Spinal cord (tissue), 10 donors: ENCODE measurements at places on chromosomes 5 and 9. TPM values are rescaled to one million over a fixed set of nuclear protein-coding genes. Genes with fewer than 3 reads are reported as not detected.
A peak's percentile ranks its signal among the peaks of the same experiment; 100 is the strongest.

Gene PTPRD
- 131 TPM for polyA plus RNA-seq

DNA sequence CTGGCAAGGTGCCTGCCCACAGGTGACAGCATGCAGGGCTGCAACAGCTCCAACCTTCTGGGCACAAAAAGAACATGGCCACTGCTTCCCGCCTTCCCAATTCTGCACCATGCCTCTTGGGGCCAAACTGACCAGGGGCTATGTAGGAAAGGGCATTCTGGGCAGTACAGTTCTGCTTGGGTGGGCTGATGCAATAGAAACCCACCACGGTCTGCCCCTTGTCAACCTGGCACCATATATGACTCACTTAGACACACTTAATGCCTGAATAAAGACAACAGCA lies 40.2 kb upstream of the FCN1 start:
- H3K27me3 ChIP-seq = no peaks in the 10 kb centered on the region
- no peak for DNase-seq
- peaks cover 22% of the 10 kb centered on the region for H3K4me1 ChIP-seq
- H3K4me3 ChIP-seq = no peak overlapping the region

Gene LURAP1L
- polyA plus RNA-seq = 14.3 TPM

Gene FOXD4L4
- not detected for polyA plus RNA-seq

DNA sequence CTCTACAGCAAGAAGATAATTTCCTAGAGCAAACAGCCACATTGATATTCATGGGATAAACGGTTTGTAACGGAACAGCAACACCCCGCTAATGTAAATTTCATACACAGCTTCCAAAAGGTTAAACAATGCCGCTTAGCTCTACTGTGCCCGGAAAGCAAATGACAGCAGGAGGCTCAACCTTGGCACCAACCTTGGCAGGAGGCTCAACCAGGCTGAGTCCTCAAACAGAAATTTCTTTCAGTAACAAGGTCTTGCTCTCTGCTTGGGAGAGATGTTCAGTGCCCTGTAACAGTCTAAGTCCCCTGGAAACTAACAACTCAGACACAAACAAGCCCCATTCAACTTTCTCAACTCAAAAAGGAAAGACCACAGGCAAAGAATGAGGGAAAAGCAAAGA lies 11.1 kb upstream of the PPP1R2B start:
- no peak for DNase-seq
- H3K27me3 ChIP-seq = no peaks in the 10 kb centered on the region
- H3K27ac ChIP-seq = peak overlapping the region; percentile 67
- no peak overlapping the region for H3K4me3 ChIP-seq
- H3K4me1 ChIP-seq = no peaks in the 10 kb centered on the region
- no peaks in the 10 kb centered on the region for H3K36me3 ChIP-seq

Gene WDR38
- 10.8 TPM for polyA plus RNA-seq

DNA sequence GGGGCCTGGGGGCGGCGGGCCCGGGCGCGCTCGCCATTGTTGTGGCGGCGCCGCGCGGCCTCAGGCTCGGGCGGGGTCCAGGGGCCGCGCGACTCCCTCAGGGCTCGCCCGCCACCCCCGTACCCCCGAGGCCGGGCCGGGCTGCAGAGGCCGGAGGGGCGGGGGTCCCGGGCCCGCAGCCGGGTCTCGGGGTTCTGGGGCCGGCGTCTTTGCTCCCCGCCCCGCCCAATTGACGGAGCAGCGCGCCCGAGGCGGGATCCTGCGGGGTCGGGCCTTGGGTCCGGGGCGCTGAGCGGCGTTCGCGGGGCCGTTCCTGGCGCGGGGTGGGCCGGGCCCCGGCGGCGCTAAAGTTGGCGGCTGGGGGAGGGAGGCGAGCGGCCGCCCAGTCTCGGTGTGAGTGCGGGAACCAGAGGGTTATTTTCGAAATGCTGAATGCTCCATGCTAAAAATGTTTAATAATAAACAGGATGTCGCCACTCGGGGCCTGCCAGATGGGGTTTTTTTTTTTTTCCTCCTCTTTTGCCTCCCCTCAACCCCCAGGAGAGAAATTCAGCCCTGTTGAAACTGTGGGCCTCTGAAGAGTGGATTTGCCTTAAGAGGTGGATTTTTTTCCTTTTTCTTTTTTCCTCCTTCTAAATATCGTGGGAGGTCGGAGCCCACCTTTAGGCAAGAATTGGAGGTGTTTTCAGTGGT lies 724 bp downstream of the PRRC2B start:
- peak overlapping the region; percentile 63 for H3K4me3 ChIP-seq
- H3K36me3 ChIP-seq = no peaks in the 10 kb centered on the region
- peak overlapping the region; percentile 85 for H3K27ac ChIP-seq
- H3K27me3 ChIP-seq = no peaks in the 10 kb centered on the region
- peaks cover 35% of the 10 kb centered on the region for H3K4me1 ChIP-seq
- DNase-seq = no peak

DNA sequence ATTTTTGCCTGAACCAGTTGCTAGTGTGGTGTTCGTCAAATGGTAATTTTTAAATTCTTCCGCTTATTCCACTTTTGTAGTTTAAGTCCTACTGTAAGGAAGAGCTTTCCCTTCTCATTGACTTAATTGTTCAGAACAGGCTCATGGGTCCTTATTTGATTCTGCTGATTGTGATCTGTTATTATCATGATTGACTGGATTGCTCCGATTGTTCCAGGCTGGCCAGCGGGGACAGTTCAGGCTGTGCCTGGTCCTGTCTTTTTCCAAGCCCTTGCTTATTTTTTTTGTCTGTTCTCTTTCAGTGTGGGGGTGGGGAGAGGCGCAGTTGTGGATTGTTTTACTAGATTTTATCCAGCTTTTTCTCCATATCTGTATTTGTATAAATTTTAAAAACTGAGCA lies 52.4 kb downstream of the TRIO start:
- H3K36me3 ChIP-seq = no peaks in the 10 kb centered on the region
- no peak for DNase-seq
- no peak overlapping the region for H3K4me3 ChIP-seq
- peaks cover 9% of the 10 kb centered on the region for H3K4me1 ChIP-seq

- H3K4me1 ChIP-seq = no peaks in the 10 kb centered on the region
- no peak overlapping the region for H3K27ac ChIP-seq
- H3K36me3 ChIP-seq = no peaks in the 10 kb centered on the region
- no peaks in the 10 kb centered on the region for H3K27me3 ChIP-seq
- no peak overlapping the region for H3K4me3 ChIP-seq
- no peak for DNase-seq
These were observed 173.9 kb upstream of the TNC start for GRCh38 chr9:115291841-115292240.

Gene TNFAIP8
- polyA plus RNA-seq = 3.5 TPM

Gene SCGB3A2
- polyA plus RNA-seq = 0.54 TPM

DNA sequence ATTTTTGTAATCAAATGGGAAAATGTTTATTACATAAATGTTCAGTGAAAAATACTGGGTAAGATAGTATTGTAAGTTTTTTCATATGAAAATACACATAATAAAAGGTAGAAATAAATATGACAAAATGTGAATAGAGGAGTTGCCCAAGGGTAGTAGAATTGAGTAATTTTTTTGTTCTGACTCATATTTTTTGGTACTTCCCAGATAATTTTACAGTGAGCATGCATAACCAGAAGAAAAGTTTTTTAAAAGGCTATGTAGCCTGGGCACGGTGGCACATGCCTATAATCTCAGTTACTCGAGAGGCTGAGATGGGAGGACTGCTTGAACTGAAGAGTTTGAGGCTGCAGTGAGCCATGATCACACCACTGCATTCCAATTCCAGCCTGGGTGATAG lies 116.9 kb downstream of the PIP5K1B start:
- H3K4me1 ChIP-seq = no peaks in the 10 kb centered on the region
- no peaks in the 10 kb centered on the region for H3K27me3 ChIP-seq
- DNase-seq = no peak

DNA sequence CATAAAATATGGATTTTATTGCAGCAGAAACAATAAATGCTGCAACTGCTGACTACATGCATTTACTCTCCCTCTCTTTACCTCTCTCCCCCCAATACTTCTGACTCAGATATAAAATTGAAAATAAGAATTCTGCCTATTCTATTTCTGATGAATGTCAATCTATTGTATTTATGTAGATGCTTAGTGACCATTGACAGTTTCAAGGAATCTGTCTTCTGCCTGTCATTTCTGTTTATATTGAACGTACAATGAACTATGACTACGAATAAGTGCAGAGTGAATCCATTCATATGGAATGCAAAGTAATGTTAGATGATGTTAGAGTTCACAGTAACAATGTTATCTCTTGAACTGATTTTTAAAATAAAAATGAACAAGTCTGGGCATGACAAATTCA lies 898 bp downstream of the CDH10 start:
- peak overlapping the region; percentile 67 for H3K27ac ChIP-seq
- no peaks in the 10 kb centered on the region for H3K4me1 ChIP-seq
- no peaks in the 10 kb centered on the region for H3K27me3 ChIP-seq
- DNase-seq = no peak

GRCh38 chr5:131068076-131068475 lies 97.0 kb downstream of the HINT1 start:
- no peak overlapping the region for H3K27ac ChIP-seq
- H3K4me1 ChIP-seq = peaks cover 2% of the 10 kb centered on the region
- no peak overlapping the region for H3K4me3 ChIP-seq
- DNase-seq = no peak
- no peaks in the 10 kb centered on the region for H3K27me3 ChIP-seq

DNA sequence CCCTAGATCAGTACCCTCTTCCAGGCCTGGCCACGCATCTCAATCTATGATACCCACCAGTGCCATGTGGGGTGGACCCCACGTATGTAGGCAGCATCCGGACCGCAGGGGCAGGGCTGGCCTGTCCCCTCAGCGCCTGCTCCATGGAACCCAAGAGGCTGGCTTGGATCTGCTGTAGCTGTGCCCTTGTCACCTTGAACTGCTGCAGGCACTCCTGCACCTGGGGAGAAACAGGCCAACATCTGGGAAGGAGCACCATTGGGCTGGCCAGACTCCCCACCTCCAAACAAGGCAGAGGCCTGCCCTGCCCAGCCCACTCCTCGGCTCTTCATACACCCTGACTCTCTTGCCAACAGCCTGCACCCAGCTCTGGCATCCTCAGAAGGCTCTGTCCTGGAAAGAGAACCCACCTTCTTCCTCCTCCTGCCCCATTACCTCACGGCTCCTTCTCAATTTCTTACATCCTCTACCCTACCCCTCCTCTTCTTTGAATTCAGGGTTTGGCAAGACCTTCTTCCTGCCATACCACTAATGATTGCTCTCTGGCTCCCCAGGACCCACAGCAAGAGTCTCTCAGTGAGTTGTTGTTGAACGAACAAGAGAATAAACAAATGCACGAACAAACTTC lies 7.7 kb downstream of the HK3 start:
- no peaks in the 10 kb centered on the region for H3K27me3 ChIP-seq
- H3K36me3 ChIP-seq = peaks cover 7% of the 10 kb centered on the region
- H3K27ac ChIP-seq = no peak overlapping the region
- no peak overlapping the region for H3K4me3 ChIP-seq
- H3K4me1 ChIP-seq = no peaks in the 10 kb centered on the region

DNA sequence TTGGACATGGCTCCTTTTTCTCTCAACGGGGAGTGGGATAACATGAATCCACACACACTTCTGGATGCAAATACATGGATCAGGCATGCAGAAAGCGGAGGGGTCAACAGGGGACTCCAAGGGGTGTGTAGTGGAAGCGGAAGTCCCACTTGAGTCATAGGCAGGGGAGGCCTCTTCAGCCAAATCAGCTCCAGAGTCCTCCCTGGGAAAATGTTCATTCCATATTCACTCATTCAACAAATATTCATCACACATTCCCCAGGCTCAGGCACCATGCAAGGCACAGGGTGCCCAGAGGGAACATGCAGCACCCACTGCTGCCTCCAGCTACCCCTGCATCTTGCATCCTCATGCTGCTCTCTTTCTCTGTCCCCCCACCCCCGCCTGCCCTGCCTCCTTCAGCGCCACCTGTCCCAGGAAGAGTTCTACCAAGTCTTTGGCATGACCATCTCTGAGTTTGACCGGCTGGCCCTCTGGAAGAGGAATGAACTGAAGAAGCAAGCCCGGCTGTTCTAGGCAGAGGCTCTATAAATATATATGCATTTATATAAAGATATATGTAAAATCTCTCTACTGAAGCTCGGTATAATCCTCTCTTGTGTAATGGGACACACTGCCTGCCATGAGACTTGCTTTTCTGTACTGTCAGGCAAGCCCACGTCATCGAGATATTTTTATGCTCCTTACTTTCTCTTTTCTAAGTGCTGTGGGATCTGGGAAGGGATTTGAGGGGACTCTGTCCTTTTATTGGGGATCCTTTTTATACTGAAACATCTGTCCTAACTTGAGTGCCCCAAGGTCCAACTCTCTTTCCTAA lies 13.6 kb upstream of the AFAP1L1 start:
- H3K27me3 ChIP-seq = no peaks in the 10 kb centered on the region
- no peak overlapping the region for H3K27ac ChIP-seq
- no peak overlapping the region for H3K4me3 ChIP-seq
- peaks cover 3% of the 10 kb centered on the region for H3K36me3 ChIP-seq
